ENCODE measurements at places on chromosomes 6 and 20. TPM values are rescaled to one million over a fixed set of nuclear protein-coding genes. Genes with fewer than 3 reads are reported as not detected.
A peak's percentile ranks its signal among the peaks of the same experiment; 100 is the strongest.

SNAI1 gene
- total RNA-seq = not detected

DNA sequence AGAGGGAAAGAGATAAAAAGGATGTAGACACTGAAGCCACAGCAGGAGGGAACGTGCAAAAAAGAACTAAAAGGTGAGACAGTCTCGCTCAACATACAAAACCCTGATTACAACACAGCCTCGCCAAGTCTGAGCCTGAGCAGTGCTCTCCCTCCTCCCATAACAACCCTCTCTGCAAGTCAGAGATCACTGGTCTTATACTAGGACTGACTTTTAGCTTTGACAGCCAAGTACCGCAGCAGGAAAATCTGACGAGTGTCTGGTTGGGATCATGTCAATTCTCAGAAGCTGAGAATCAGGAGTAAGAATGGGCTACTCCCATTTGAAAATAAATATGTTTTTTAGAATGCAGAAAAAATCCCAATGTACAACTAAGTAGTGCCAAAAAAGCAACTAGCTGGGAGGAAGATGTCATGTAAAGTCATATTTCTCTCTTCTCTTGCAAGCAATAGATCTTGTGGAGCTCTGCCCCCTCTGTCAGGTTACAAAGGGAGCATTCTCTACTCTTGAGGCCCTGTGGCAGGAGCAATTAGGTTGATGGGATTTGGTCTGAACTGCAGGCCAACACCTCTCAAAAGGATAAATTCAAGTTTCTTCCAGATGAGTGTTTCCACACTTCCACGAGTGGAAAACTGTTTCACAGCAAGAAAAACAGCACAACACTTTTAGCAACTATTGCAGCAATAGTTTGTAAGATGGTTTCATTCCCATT lies 118.9 kb upstream of the COL21A1 start:
- no peak overlapping the region for H3K4me3 ChIP-seq
- H3K4me1 ChIP-seq = peaks cover 4% of the 10 kb centered on the region
- H3K27ac ChIP-seq = no peak overlapping the region
- no peaks in the 10 kb centered on the region for H3K27me3 ChIP-seq
- H3K36me3 ChIP-seq = no peaks in the 10 kb centered on the region
- no peak for DNase-seq

GRCh38 chr6:90586546-90586835 lies 381 bp downstream of the MAP3K7 start:
- H3K4me3 ChIP-seq = peak overlapping the region; percentile 72
- H3K4me1 ChIP-seq = peaks cover 4% of the 10 kb centered on the region
- no peaks in the 10 kb centered on the region for H3K36me3 ChIP-seq
- H3K27ac ChIP-seq = peak overlapping the region; percentile 93
- H3K27me3 ChIP-seq = no peaks in the 10 kb centered on the region

GRCh38 chr6:169589293-169589692 lies 112.5 kb downstream of the WDR27 start:
- H3K36me3 ChIP-seq = no peaks in the 10 kb centered on the region
- H3K27me3 ChIP-seq = no peaks in the 10 kb centered on the region
- no peak for DNase-seq
- H3K4me1 ChIP-seq = no peaks in the 10 kb centered on the region
